ENCODE measurements at places on chromosomes 7 and 10.

DNA sequence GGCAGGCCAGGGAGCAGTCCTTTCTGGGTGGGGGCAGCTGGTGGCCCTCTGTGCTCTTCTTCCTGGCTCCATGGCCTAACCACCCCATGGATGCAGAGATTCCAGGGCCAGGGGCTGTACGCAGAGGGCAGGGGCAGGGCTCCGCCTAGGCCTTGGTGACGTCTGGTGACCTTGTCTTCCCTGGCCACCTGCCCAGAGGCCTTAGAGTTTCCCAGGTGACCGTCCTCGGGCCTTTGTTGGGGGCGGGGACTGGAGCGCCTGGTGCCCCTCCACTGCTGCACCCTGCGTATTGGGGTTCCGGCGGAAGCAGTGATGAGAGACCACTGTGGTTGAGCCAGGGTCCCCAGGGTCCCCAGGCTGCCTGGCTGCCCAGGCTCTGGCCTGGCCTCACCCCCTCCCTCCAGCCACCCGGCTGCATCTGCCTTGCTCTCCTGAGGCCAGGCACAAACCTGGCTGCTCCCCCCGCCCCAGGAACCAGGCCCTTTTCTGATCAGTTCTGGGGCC is 10.3 kb downstream of the PWWP2B start:
- peak; percentile 88 for DNase-seq

DNA sequence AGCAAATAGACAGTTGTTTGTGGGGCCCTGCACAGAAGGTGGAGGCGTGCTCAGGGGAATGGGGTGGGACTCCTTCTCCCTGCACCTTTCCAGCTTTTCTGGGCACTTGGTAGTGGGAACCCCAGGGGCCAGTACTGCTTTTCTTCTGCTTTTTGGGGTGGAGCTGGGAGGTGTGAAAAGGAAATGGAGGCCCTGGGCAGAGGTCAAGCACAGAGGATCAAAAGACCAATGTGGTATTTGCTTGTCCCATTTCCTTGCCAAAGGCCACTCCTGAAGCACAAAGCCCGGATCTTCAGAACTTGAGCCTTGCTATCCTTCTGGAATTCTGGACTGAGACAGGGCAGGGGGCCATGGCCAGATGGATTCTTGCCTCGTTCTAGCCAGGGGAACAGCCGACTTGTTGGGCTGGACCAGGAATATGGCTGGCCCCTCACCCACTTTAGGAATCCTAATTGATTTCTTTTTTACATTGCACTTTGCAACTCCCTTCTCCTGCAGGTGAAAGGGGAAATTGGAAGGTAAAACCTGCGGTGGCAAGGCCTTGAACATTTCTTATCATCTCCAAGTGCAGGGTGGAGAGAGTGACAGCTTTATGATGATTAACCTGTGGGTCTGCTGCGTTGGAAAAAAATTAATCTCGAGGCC is 26.5 kb downstream of the ADRA2A start:
- DNase-seq, result no peak

DNA sequence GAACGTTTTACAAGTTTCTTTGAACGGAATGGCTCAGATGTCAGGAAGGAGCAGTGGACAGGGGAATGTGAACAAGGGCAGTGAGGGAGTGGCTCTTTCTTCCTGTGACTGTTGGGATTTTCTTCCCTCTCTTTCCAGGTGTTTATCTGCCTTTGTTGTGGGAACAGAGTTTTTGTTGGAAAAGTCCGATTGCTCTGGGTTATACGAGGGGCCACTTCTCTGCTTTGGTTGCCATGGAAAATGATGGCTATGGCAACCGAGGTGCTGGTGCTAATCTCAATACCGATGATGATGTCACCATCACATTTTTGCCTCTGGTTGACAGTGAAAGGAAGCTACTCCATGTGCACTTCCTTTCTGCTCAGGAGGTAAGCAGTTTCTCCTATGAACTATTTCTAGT is 41.4 kb downstream of the ZRANB1 start:
- no peak for DNase-seq

GRCh38 chr7:42479816-42480633 is 243.0 kb upstream of the GLI3 start:
- no peak for DNase-seq

- DNase-seq, result no peak
Measured at GRCh38 chr10:49164559-49165188, 23.5 kb downstream of the TMEM273 start.

Data from breast epithelium (tissue), 4 donors.